Endothelial cell of coronary artery (primary cell): ENCODE measurements at places on chromosomes 5 and 9. TPM values are rescaled to one million over a fixed set of nuclear protein-coding genes. Genes with fewer than 3 reads are reported as not detected.

LAMC3 gene
- under 0.01 TPM in 1 of 2 replicates, not detected in the other for total RNA-seq

SLC34A3 gene
- total RNA-seq: not detected in 2 replicates

SLC1A1 gene
- total RNA-seq: 12.2 and 17.0 TPM in 2 replicates

SIT1 gene
- not detected in 2 replicates for total RNA-seq

MEF2C gene
- total RNA-seq: 46.9 and 62.7 TPM in 2 replicates

DOK3 gene
- total RNA-seq: 1.8 and 2.5 TPM in 2 replicates

PFN3 gene
- not detected in 2 replicates for total RNA-seq

RLN1 gene
- total RNA-seq: not detected in 2 replicates

MAPK9 gene
- total RNA-seq: 19.8 and 26.5 TPM in 2 replicates

LCN1 gene
- 0.66 TPM in 1 of 2 replicates, not detected in the other for total RNA-seq

CYLC2 gene
- total RNA-seq: not detected in 2 replicates

ASS1 gene
- 4.2 and 21.1 TPM in 2 replicates for total RNA-seq

PCDHB12 gene
- total RNA-seq: 0.47 and 0.54 TPM in 2 replicates
